ENCODE measurements at places on chromosomes 1 and 21.

DNA sequence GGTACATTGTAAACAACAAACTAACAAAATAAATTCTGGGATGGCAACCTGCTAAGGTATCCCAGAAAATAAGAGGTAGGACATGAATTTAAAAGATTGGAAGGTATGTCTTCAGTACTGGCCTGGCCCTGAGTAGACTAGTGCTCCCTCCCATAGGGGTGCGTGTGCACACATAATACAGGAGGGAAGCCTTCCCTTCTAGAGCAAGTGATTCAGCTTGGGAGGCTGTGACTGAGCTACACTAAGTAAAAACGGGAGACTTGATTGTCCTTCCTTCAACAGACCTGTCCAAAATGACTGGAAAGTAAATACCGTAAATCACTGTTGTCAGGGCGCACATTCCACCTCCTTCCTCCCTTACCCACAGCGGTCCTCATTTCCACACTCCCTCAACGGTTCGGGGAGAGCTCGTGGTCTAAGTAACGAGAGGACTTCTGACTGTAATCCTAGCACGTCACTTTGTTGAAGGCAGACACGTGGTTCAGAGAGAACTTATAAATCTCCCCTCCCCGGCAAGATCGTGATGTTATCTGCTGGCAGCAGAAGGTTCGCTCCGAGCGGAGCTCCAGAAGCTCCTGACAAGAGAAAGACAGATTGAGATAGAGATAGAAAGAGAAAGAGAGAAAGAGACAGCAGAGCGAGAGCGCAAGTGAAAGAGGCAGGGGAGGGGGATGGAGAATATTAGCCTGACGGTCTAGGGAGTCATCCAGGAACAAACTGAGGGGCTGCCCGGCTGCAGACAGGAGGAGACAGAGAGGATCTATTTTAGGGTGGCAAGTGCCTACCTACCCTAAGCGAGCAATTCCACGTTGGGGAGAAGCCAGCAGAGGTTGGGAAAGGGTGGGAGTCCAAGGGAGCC is at the start of gene TGFB2:
TSS of gene TGFB2 (plus strand) at position 523 of the 859 bp plus-strand sequence. CDS start 1,366 bp downstream, outside the sequence.
- peak; percentile 23 for DNase-seq

- no peak for DNase-seq
Observed at GRCh38 chr1:9253004-9253403, 18.4 kb downstream of the H6PD start.

- no peak for DNase-seq
Observed at GRCh38 chr1:198102454-198102827, 54.4 kb upstream of the NEK7 start.

DNA sequence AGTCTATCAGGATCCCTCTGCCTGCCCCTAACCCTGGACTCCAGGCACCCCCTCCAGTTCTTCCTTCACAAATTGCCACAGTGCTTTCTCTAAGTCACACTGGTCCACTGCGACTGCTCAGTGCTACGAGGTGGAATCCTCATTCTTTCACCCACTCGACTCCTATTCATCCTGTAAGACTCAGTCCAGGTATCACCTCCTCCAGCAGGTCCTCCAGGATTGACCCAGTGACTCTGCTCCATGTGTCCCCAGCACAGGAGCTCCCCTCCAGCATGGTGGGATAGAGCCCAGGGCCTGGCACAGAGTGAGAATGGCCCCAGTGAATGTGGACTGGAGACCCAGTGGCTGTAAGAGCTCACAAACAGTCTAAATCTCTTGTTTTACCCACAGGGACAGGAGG is 45.5 kb upstream of the WNT4 start:
- no peak for DNase-seq

- no peak for DNase-seq
Observed at GRCh38 chr1:229431284-229432115, 2.4 kb downstream of the ACTA1 start.
